Nephron progenitor cell (in vitro differentiated cells): ENCODE measurements at places on chromosomes 12 and 14.

GRCh38 chr14:102608064-102608446 is 15.6 kb downstream of the RCOR1 start:
- peaks cover 46% of the 10 kb centered on the region for H3K36me3 ChIP-seq
- H3K4me1 ChIP-seq, result peaks cover 14% of the 10 kb centered on the region
- no peaks in the 10 kb centered on the region for H3K27me3 ChIP-seq
- H3K27ac ChIP-seq, result no peak overlapping the region
- no peak for DNase-seq
- no peak overlapping the region for H3K4me3 ChIP-seq

DNA sequence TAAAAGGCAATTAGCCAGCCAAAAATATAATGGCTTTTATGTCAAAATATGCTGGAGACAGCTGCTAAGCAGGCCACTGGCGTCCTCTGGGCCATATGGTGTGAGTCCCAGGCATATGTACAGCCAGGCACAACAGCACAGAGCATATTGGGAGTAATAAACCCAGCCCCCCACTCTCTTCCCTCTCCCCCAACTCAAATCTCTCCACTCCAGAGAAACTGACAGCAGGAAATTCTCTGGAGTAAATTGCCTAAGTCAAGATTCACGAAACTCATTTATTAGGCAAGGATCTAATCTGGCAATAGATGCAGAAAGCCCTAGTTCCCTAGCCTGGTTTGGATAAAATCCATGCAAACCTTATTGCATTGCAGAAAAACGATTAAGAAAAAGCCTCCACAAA is 147.9 kb upstream of the SEL1L start:
- H3K27me3 ChIP-seq, result no peaks in the 10 kb centered on the region
- H3K36me3 ChIP-seq, result peaks cover 6% of the 10 kb centered on the region
- DNase-seq, result no peak
- H3K4me3 ChIP-seq, result peak overlapping the region; percentile 26
- peaks cover 36% of the 10 kb centered on the region for H3K4me1 ChIP-seq

DNA sequence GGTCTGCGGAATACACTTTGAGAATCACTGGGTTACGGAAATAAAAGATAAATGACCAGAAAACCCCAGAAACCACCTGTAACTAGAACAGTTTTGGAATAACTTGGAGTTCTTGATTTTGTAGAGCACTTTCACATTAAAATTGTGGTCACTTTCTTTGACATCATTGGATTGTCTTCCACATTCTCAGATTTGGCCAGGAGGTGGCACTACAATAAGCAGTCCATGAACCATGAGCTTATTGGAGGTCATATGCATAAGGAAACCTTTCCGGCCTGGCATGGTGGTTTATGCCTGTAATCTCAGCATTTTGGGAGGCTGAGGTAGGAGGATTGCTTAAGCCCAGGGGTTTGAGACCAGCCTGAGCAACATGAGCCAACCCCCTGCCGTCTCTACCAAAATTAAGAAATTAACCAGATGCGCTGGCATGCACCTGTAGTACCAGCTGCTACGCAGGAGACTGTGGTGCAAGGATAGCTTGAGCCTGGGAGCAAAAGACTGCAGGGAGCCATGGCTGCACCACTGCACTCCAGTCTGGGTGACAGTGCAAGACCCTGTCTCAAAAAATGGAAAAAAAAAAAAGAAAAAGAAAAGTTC is 107.7 kb upstream of the CAND1 start:
- H3K4me3 ChIP-seq, result no peak overlapping the region
- no peaks in the 10 kb centered on the region for H3K36me3 ChIP-seq

DNA sequence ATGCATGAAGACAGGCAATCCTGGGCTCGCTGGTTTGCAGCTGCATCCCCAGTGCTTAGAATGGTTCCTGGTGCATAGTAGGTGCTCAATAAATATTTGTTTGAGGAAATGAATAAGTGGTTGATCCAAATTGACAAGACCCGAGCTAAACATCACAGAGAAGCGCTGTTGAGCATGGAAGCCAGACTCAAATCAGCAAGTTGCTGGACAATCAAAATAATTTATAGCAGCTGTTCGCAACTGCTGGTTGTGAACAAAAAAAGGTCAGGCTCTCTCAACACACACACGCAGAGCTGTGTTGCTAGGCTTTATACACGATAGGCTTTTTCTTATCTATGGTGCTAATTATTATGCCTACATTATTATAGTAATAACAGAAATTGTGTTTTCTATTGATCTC is 190.2 kb downstream of the TBX5 start:
- H3K27ac ChIP-seq, result no peak overlapping the region
- no peak for DNase-seq
- H3K4me1 ChIP-seq, result peaks cover 21% of the 10 kb centered on the region
- no peak overlapping the region for H3K4me3 ChIP-seq
- H3K36me3 ChIP-seq, result no peaks in the 10 kb centered on the region

DNA sequence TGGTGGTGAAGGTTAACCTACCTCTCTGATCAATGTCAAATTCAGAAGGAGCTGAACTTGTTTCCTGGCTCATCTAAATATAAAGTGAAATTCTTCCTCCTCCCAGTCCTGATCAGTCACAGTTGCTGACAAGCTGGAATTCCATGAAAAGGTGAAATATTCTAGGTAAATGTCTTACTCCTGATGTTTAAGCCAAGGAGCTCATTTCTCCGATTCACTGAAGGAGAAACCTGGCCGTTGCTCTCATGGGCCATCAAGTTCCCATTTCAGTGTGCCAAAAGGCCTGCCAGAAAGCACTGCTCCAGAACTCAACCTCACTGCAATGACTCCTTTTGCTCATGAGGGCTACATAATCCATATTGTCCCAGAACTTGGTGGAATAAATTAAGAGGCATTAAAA is 707.5 kb downstream of the GALC start:
- H3K27me3 ChIP-seq, result no peaks in the 10 kb centered on the region
- H3K36me3 ChIP-seq, result no peaks in the 10 kb centered on the region
- no peak overlapping the region for H3K4me3 ChIP-seq
- H3K27ac ChIP-seq, result no peak overlapping the region
- H3K4me1 ChIP-seq, result no peaks in the 10 kb centered on the region
- DNase-seq, result no peak

- H3K27ac ChIP-seq, result no peak overlapping the region
- no peaks in the 10 kb centered on the region for H3K36me3 ChIP-seq
- H3K27me3 ChIP-seq, result no peaks in the 10 kb centered on the region
- H3K4me3 ChIP-seq, result no peak overlapping the region
- no peaks in the 10 kb centered on the region for H3K4me1 ChIP-seq
- no peak for DNase-seq
Observed at GRCh38 chr14:19895282-19895681, 20.3 kb downstream of the OR4K2 start.

GRCh38 chr14:40629144-40629543 is 977.5 kb upstream of the LRFN5 start:
- no peaks in the 10 kb centered on the region for H3K36me3 ChIP-seq
- H3K4me3 ChIP-seq, result no peak overlapping the region
- H3K4me1 ChIP-seq, result no peaks in the 10 kb centered on the region
- no peak for DNase-seq

GRCh38 chr12:53617700-53618099 is 8.5 kb downstream of the ATF7 start:
- no peak for DNase-seq
- no peaks in the 10 kb centered on the region for H3K27me3 ChIP-seq
- peaks cover 20% of the 10 kb centered on the region for H3K4me1 ChIP-seq
- H3K36me3 ChIP-seq, result peaks cover 40% of the 10 kb centered on the region
- H3K4me3 ChIP-seq, result no peak overlapping the region

GRCh38 chr12:131863711-131864396 is 30.6 kb upstream of the ULK1 start:
- no peak overlapping the region for H3K27ac ChIP-seq
- peaks cover 2% of the 10 kb centered on the region for H3K27me3 ChIP-seq
- no peak for DNase-seq
- H3K4me1 ChIP-seq, result peaks cover 37% of the 10 kb centered on the region
- no peaks in the 10 kb centered on the region for H3K36me3 ChIP-seq

DNA sequence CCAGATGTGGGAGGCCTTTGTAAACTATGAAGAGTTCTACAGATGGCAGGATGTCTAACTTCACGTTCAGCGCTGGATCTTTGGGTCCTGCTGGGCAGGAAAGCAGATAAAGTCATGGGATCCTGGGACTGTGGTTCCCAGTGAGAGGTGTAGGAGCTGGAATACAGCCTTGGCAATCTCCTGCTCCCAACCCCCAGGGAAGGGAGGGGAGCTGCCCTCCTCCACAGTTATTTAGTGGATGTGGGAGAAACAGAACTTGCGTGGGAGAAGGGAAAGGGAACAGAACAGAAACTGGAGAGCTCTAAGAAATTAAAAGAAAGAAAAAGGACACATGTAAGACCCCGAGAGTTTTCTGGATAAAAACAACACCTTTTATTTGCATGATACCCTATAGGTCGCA is 37.0 kb downstream of the NUAK1 start:
- peaks cover 75% of the 10 kb centered on the region for H3K4me1 ChIP-seq
- no peak for DNase-seq
- no peaks in the 10 kb centered on the region for H3K27me3 ChIP-seq
- H3K27ac ChIP-seq, result peak overlapping the region; percentile 91
- no peak overlapping the region for H3K4me3 ChIP-seq

DNA sequence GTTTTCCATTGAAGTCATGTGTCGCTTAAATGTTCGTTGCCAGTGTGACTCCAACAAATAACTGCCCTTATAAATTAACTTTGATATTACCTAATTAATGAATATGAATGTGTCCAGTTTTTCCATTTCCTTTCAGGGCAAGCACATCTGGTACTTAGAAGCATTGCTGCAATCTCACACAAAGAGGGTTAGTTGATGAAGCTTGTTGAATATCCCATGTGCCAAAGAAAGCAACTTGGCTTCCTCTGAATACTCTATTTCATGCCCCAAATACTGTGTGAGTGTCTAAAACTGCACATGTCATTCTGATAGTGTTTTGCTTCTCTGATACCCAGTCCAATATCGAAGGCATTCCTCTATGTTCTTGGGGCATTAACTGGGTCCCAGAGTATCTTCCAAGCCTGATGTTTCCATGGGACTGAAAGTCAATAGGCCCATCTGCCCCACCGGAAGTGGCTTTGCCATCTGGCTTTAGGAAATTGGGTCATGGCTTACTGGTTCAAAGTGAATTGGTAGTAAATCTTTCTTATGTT is 75.8 kb upstream of the CNTN1 start:
- H3K4me3 ChIP-seq, result no peak overlapping the region
- H3K4me1 ChIP-seq, result no peaks in the 10 kb centered on the region
- no peak for DNase-seq
- H3K27ac ChIP-seq, result no peak overlapping the region

DNA sequence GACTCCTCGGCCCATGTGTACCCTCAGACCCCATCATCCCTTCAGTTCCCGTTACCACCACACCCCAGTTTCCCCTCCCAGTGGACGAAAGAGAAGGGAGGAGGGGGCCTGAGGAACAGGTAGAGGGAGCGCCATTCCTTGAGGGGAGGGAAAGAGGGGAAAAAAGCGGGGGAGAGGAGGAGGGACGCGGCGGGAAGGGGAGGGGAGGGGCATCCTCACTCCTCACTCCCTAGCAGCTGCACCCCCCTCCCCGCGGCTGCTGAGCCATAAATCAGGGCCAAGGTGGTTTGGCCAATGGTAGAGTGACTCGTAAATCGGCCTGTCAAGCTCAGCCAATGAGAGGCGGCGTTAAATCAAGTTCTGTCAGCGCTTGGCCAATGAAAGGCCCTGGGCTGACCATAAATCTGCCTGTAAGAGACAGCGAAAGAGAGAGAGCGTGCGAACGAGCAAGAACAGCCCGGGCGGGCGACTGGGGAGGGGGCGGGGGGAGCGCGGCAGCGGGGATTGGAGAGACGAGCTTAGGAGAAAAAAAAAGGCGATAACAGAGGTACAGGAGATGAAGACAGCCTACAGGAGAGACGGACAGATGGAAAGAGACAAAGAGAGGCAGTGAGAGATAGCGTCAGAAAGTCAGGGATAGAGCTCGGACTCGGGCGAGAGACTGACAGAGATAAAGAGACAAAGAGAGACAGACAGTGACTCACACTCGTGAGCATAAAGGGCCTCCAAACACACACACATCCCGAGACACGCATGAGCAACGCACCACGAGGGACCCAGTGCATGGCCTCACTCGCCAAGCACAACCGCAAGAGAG is 5.1 kb downstream of the GPR84 start:
- H3K4me1 ChIP-seq, result no peaks in the 10 kb centered on the region
- H3K4me3 ChIP-seq, result no peak overlapping the region
- H3K27ac ChIP-seq, result no peak overlapping the region
- peaks cover 7% of the 10 kb centered on the region for H3K27me3 ChIP-seq

GRCh38 chr12:13179211-13180074 is 17.1 kb upstream of the EMP1 start:
- peak overlapping the region; percentile 46 for H3K4me3 ChIP-seq
- no peak overlapping the region for H3K27ac ChIP-seq
- no peaks in the 10 kb centered on the region for H3K36me3 ChIP-seq
- DNase-seq, result peak; percentile 73
- peaks cover 15% of the 10 kb centered on the region for H3K27me3 ChIP-seq
- peaks cover 52% of the 10 kb centered on the region for H3K4me1 ChIP-seq

DNA sequence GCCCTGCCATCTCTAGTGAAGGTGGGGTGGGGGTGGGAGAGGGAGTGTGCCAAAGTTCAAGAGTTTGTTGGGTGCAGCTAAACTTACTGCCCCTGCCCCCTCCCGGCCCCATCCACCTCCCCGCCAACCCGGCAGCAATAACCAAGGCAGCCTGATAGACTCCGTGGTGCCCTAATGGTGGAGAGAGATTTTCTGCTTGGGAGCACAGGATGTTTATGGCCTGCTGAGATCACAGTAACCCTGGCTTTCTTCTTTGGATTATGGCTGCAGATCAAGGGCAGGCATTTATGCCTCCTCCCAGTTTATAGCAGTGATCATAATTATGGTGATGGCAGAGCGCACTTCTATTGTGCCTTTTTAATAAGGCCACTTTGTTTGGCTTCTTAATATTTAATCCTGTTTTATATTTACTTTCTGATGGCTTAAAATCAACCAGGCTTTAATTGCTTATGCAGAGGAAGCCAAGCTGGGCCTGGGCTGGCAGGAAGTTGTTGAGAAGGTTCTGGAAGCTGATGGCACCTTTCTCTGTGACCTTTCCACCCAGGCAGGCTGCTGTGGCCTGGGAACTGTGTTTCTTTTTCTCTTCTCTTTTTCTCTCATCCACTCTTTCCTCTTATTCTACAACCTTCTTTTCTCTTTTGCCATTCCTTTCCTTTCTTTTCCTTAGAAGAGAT is 256.8 kb upstream of the FKBP4 start:
- peak overlapping the region; percentile 96 for H3K27ac ChIP-seq
- peak overlapping the region; percentile 49 for H3K4me3 ChIP-seq
- H3K36me3 ChIP-seq, result no peaks in the 10 kb centered on the region
- DNase-seq, result no peak
- peaks cover 10% of the 10 kb centered on the region for H3K27me3 ChIP-seq
- H3K4me1 ChIP-seq, result peaks cover 21% of the 10 kb centered on the region
